GM12865 (cell line): ENCODE measurements at places on chromosomes 11 and 22.

DNA sequence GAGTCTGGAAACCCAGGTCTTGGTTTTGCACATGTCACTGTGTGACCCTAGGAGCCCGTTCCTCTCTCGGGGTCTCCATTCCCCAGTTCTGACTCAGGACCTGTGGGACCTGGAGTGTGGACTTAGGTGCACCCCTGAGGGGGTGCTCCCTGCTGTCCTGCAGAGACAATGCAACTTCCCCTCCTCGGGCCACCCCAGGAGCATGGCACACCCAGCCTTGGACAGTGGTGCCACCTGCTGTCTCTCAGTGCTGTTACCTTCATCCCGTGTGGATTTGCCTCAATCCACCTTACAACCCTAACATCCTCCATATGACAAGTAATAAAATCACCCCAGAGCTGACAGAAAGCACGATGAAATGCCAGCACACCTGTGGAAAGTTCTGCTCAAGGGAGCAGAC is 27.5 kb upstream of the CRYBB3 start:
- DNase-seq = peak; percentile 27

DNA sequence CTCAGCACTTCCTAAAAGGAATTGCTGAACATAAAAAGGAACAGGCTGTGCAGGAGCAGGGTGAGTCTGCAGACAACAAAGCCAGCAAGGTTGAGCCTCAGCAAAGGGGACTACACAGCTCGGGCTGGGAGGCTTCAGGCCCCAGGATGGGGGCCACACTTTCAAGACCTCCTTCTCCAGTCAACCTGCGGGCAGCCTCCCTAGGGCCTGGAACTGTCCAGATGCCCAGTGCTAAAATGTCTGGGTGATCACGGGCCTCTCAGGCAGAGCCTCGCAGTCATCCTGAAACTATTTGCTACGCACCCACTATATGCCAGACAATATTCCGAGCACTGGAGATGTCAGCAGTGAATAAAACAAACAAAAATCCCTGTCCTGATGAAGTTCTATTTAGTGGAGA is 3.9 kb upstream of the NEFH start:
- DNase-seq = peak; percentile 10

DNA sequence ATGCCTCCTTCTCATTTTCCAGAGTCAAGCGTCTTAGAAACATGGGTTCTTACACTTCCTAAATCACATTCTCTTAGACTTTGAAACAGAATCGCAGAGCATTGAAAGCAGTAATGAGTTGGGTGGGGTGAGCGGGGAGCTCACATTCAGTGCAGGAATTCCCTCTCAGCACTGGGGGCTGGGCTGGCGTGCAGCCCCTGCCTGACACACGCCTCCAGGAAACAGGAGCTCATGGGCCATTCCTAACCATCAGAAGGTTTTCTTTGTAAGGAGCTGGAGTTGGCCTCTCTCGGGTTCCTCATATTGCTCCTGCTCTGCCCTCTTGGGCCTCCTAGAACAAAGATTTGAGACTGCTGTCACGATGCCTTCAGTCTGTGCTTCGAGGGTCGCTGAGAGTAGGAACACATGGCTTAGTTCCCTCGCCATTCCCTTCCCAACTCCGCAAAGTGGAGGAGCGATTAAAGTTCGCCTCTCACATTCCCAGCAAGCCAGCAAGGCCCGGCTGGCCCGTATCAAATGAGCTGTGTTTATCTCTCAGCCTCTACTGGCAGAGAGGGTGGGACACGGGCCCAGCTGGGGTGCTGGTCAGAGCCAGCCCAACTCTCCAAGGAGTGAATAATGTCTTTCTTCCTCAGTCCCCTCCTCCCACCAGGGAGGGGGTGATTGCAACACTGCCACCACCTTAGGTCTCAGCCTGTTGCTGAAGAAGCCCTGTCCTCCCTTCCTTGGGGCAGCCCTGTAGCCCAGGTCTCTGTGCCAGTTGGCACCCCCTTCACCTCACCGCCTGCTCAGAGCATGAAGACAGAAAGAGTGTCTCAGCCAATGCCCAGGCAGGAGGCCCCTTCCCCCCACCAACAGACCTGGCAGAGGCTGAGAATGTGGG is 10.4 kb downstream of the CHRDL2 start:
- no peak for DNase-seq

DNA sequence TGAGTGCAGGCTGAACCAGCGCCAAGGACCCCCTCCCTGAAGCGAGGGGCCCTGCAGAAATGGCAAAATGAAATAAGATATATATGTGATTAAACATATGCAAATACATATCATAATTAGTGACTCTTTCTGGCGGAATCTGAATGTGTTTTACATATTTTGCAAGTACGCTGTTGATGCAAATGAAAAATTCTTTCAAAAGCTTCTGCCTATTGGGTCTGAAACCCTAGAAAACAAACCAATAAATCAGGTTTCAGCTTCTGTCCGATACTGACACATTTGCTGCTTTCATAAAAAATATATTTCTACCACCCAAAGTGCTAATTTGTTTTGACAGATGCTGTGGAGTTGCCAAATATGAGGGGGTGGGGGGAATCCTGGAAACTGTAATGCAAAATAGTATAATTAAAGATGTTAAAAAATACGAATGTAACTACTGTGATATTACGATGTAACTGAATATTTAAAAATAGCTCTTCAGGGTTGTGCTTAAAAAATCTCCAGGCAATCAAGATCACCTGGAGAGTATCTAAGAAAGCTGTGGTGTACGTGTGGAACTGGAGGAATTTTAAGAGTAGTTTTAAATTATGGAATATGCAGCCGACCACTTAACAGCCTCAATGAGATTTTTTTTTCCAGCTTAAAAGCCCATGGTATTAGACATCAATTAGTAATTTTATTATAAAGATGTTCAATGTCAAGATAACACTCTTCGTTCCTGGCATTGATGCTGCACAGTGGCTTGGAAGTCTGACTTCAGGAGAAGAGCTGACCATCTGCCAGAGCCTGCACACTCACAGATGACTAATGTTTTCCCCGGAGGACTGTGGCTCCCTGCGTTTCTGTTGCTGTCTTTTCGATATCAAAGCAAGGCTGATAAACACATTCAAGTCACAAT is 122.2 kb upstream of the RCN1 start:
- no peak for DNase-seq

GRCh38 chr11:90229791-90230190 is 6.9 kb upstream of the CHORDC1 start:
- no peak for DNase-seq

DNA sequence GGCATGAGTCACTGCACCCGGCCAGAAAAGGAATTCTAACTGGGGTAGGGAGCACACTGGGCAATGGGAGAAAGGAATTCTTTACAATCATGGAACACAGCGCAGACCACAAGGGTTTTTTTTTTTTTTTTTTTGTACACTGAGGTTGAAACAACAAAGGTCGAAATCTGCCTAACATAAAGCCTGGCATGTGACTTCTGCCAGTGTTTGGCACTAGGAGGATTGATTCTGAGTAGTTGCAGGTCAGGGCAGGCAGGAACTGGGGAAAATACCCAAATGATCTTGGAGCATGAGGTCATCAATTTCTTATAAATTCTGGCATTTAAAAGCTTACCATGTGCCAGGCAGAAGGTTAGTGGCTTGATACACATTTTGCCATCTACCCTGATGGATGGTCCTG is 202.0 kb upstream of the SNX19 start:
- no peak for DNase-seq

GRCh38 chr11:73226297-73227006 is 8.4 kb downstream of the P2RY2 start:
- no peak for DNase-seq

- DNase-seq = no peak
Measured at GRCh38 chr11:13256216-13256615, 21.4 kb upstream of the BMAL1 start.

GRCh38 chr11:62444835-62445234 is 26.0 kb downstream of the SCGB1A1 start:
- DNase-seq = no peak

DNA sequence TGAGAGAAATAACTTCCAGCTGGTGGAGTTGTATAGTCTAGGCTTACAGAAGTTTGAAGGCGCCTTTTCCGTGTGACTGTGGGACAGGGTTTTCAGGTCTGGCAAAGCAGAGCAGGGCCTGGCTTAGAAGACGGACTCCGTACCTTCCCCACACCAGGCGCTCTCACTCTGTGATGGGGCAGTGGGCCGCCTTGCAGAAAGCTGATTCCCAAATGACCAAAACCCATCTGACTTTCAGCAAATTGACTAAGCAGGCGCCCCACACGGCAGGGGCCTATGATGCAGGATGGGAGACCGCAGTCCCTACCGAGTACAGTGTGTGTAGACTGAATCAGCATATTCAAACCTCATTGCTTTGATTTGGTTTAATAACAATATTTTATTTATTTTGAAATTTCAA is 85.8 kb upstream of the TMEM45B start:
- no peak for DNase-seq

GRCh38 chr22:18947905-18948304 is 11.8 kb upstream of the PRODH start:
- DNase-seq = no peak

DNA sequence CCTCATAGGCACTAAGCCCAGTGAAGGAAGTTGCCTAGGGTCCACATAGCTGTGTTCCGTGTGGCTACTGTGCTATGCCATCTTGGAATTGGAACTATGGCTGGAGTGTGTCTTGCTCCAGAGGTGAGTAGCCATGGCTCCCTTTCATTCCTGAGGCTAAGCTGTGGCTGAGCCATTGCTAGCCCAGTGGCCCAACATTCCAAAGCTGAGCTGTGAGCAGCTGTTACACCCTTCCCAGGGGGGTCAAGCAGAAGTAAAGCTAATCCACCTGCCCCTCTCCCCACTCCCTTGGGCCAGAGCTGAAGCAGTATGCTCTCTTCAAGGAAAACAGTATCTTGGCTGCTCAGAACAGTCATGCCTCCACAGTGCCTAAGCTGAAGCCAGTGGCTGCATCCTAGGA is 51.1 kb downstream of the USP35 start:
- no peak for DNase-seq

GRCh38 chr11:93025558-93026255 is 56.3 kb downstream of the MTNR1B start:
- DNase-seq = no peak

GRCh38 chr11:94731880-94732601 is 36.1 kb upstream of the AMOTL1 start:
- DNase-seq = no peak

DNA sequence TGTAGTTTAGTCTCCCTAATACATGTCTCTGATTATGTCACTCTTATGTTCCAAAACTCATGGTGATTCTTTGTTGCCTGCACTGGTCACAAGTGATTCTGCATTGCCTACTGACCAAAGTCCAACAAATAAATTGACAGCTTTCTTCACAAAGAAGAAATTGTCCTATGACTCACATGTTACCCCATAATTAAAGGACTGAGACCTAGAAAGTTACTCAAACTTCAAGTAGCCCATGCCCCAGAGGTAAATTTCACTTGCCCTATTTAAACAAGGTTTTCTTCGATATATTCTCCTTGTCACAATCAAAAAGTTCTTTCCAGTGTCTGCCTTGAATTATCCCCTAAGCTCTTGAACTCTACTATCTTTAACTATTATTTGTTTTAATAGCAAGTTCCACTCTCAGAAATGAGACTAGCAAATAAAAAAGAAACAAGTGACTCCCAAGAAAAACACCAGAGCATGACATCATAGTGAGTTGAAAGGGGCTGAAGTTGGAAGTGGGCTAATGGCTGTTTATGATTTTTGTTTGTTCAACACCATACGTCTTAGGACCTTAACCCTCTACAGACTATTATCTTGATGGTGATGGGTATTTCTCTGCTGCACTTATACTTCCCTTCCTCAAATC is 94.5 kb upstream of the BLID start:
- no peak for DNase-seq

DNA sequence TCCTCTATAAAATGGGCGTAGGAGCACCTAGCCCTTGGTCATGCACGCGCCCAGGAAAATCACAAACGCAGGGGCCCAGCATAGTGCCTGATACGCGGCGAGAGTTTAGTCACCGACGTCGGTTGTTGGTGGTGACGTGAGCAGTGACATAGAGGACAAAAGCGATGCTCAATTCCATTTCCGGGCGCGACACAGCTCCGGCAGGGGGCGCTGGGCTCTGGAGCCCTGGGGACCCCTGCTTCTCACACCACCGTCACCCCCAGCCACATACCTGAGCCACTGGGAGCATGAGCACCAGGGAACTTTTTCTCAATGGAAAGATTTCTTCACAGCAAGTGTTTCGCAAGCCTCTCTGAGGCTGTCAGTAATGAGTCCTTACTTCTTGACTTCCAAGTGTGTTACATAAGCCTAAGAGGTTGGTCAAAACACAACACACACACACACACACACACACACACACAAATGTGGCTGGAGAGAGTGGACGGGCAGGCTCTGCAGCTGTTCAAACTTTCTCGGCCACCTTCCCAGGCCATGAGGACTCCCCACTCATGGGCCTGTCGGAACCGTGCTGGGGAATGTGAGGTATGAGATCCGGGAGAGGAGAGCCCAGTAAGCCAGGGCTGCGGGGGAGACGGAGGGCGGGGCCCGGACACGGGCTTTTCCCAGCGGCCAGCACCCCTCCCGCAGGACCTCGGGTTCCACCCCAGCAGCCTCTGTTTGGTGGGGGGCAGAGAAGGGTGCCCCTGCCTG is 36.9 kb upstream of the LINC01488 start:
- no peak for DNase-seq

DNA sequence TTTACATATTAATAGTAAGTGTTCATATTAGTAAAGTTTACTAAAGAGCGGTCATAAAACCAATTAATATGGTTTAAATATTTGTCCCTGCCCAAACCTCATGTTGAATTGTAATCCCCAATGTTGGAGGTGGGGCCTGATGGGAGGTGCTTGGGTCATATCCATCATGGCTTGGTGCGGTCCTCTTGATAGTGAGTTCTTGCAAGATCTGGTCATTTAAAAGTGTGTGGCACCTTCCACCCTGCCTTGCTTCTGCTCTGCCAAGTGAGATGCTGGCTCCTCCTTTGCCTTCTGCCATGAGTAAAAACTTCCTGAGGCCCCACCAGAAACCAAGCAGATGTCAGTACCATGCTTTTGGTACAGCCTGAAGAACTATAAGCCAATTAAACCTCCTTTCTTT is 54.8 kb upstream of the OLFML1 start:
- DNase-seq = no peak

DNA sequence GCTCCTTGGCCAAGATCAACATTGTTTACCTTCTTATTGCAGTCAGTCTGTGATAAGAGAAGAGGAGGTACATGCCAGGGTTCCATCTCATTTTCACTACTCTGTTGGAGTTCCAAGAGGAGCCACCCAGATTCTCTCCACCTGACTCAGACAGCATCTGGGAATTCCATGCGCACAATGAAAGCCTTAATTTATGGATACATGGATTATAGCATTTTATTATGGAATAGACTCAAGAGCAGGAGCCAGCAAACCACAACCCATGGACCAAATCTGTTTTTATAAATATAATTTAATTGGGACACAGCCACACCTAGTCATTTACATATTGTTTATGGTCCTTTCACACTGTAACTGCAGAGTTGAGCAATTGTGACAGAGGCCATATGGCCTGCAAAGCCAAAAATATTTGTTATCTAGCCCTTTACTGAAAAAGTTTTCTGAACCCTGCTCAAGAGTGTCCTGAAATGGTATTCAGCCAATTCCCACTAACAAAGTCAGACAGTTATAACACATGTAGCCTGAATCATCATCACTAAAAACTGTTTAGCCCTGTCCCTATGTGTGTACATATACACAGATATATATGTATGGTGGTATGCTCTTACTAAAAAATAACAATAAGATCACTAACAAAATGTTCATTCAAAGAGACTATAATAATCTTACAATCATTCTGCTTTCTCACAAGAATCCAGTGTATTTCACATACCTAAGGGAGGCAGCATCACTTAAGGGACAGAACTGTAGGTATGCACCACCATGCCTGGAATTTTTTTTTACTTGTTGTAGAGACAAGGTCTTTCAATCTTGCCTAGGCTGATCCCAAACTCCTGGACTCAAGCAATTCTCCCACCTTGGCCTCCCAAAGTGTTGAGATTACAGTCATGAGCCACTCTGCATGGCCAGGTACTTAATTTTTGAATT is 104.5 kb upstream of the TEAD1 start:
- no peak for DNase-seq
